ENCODE measurements at places on chromosomes 16 and 17.
A peak's percentile ranks its signal among the peaks of the same experiment; 100 is the strongest.

DNA sequence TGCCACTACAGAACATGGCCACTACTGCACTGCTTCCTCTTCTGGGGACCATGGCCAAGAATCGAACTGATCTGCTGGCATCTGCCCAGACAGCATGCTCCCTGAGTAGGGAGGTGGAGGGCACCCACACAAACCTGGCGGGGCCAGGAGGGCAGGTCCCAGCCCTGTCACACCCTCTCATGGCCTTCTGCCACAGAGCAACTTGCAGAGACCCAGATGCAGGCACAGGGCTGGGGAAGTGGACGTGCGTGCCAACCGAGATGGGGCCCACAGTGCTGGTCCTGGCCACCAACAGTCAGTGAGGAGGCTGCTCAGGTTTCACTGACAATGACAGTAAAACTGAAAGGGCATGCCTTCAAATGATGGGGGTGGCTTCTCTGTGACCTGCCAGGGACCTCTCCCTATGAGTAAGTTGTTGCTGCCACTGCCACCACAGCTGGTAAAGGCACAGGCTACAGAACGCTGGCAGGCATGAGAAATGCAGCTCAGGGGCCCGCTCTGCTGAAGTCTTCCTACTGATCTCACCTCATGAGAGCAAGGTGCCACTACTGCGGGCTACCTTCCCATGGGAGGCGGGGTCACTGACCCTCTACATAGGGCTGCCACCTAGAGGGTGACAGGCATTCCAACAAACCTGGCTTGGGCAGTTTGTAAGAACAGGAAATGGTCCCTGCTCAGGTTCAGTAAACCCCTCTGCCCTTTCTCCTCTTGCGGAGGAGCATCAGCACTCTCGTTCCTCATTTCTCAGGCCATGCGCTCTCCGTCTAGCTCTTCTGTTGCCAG, 15.5 kb downstream of the HIC1 start:
- no peak for DNase-seq

DNA sequence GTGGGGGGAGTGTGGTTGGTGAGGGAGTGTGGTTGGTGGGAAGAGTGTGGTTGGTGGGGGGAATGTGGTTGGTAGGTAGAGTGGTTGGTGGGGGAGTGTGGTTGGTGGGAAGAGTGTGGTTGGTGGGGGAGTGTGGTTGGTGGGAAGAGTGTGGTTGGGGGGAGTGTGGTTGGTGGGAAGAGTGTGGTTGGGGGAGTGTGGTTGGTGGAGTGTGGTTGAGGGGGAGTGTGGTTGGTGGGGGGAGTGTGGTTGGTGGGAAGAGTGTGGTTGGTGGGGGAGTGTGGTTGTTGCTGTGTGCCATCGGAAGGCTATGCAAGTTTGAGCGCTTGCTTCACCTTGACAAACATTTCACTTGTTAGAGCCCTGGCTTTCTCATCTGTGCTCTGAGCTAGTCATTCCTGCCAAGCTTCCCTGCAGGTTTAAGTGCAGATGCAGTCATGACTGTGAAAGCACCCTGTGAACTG, 20.1 kb downstream of the MINK1 start:
- no peak for DNase-seq

- DNase-seq: no peak
These were observed 57.9 kb upstream of the TNRC6A start for GRCh38 chr16:24671455-24671954.

GRCh38 chr17:75191584-75191983, 8.8 kb upstream of the SUMO2 start:
- peak; percentile 53 for DNase-seq

All from choroid plexus epithelial cell (primary cell).